Psoas muscle (tissue), 8 donors: ENCODE measurements at places on chromosomes 4 and X. TPM values are rescaled to one million over a fixed set of nuclear protein-coding genes. Genes with fewer than 3 reads are reported as not detected.

The MGST2 gene
- 47.0 TPM for polyA plus RNA-seq

The GAR1 gene
- polyA plus RNA-seq: 54.5 TPM

The IRS4 gene
- not detected for polyA plus RNA-seq

DNA sequence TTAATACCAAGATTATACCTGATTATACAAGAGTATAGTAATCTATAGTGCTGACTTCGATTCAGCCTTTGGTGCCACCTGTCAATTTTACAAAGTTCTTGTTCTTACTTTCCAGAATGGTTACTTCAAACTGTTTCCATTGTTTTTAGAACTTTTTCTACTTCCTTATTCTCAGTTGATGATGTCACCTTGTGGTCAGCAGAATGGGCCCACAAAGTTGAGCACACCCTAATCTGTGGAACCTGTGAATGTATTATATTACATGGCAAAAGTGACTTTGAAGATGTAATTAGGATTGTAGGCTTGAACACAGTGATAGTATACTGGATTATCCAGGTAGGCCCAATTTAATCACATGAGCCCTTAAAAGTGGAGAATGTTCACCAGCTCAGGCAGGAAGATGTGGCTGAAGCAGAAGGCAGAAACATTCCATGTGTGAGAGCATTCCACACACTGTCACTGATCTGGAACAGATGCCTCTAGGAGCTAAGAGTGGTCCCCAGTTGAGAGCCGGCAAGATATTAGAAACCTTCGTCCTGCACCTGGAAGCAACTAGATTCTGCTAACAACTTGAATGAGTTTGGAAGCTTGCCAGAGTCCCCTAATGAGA is 6.3 kb upstream of the SGMS2 start:
- H3K4me1 ChIP-seq: peaks cover under 1% of the 10 kb centered on the region
- no peak for DNase-seq
- H3K36me3 ChIP-seq: no peaks in the 10 kb centered on the region
- H3K27ac ChIP-seq: no peak overlapping the region
- no peak overlapping the region for H3K4me3 ChIP-seq

- no peaks in the 10 kb centered on the region for H3K4me1 ChIP-seq
- no peaks in the 10 kb centered on the region for H3K36me3 ChIP-seq
- H3K27me3 ChIP-seq: no peaks in the 10 kb centered on the region
- no peak overlapping the region for H3K4me3 ChIP-seq
- no peak for DNase-seq
- H3K27ac ChIP-seq: no peak overlapping the region
These were observed 880.6 kb upstream of the INTU start for GRCh38 chr4:126752126-126752525.

DNA sequence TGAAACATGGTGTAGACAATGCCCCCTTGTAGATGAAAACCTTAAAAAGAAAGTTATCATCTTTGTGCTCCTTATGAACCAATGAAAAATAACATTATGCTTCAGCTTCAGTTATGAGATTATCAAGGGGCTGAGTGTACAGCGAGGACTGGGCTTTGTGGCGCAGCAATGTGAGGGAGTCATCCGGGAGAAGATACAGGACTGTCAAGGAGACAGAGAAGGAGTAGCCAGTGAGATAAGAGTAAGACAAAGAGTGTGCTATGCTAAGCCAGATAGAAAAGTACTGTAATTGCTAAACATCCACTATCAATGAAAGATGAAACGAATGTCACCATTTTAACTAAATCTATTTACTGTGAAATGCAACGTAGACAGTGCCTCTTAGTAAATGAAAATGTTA is 3.6 kb upstream of the KLHL15 start:
- H3K4me3 ChIP-seq: no peak overlapping the region
- no peaks in the 10 kb centered on the region for H3K36me3 ChIP-seq
- H3K27ac ChIP-seq: no peak overlapping the region

DNA sequence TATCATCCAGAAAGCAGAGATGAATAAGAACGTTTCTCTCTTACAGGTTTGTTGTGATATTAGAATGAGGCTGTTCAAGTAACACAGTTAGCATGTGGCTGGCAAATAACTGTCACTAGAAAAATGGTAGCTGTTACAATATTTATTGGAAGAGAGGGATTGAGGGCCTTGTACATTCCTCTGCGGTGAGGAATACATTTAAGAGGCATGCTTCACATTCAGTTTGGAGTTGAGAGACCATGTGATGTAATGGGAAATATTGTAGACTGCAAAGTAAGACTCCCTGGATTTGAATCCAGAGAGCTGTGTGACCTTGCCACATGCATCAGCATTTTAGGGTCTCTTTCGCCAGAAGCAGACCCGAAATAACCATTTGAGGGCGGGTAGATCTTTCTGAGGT is 104.8 kb upstream of the KIT start:
- H3K4me3 ChIP-seq: no peak overlapping the region
- H3K27ac ChIP-seq: no peak overlapping the region
- no peaks in the 10 kb centered on the region for H3K36me3 ChIP-seq
- no peak for DNase-seq
- H3K27me3 ChIP-seq: no peaks in the 10 kb centered on the region

DNA sequence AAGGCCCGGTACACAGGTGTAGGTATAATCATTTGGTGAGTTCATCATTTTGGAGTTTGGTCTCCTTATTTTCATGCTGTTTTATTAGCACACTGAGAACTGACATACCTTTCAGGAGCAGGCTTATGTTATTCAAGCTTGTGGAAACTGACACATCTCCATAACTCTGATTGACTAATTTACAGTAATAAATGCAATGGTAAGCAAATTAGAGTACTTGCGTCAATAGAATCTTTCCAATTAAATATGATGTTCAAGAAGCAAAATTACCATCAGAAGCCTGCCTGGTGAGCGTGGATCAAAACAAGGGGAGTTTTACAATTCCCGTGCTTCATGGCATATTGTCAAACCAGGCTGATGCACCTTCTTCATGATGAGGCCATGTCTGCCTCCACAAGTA is 210.7 kb upstream of the GPRIN3 start:
- DNase-seq: no peak
